ENCODE measurements at places on chromosomes 16 and 17. TPM values are rescaled to one million over a fixed set of nuclear protein-coding genes. Genes with fewer than 3 reads are reported as not detected.

The EVI2B gene
- total RNA-seq, result 125 TPM

GRCh38 chr17:21300601-21301571 is 16.4 kb downstream of the MAP2K3 start:
- DNase-seq, result no peak

The RASD1 gene
- 3.2 TPM for total RNA-seq

GRCh38 chr17:27551701-27552248 is 79.2 kb upstream of the LGALS9 start:
- DNase-seq, result no peak

The CHD9NB gene
- not detected for total RNA-seq

- no peak for DNase-seq
These were observed 41.6 kb upstream of the TAC4 start for GRCh38 chr17:49889500-49889899.

GRCh38 chr16:5615868-5616642 is 518.5 kb upstream of the EEF2KMT start:
- peak; percentile 8 for DNase-seq

The KRTAP4-4 gene
- not detected for total RNA-seq

The NTN3 gene
- not detected for total RNA-seq

DNA sequence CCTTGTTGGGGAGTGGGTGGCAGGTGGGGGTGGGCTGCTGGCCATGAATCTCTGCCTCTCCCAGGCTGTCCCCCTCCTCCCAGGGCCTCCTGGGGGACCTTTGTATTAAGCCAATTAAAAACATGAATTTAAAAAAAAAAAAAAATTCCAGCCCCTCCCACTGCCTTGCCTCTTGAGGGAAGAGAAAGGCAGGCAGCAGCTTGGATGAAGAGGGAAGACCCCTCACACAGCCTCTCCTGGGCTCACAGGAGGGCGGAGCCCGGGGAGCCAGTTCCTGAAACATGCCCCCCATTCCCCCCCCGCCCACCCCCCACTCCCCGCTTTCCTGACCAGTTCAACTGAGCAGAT is 1.8 kb upstream of the TCAP start:
- no peak for DNase-seq

- DNase-seq, result no peak
These were observed 8.3 kb downstream of the XYLT2 start for GRCh38 chr17:50354198-50354597.

The EIF4A3 gene
- total RNA-seq, result 83.4 TPM

DNA sequence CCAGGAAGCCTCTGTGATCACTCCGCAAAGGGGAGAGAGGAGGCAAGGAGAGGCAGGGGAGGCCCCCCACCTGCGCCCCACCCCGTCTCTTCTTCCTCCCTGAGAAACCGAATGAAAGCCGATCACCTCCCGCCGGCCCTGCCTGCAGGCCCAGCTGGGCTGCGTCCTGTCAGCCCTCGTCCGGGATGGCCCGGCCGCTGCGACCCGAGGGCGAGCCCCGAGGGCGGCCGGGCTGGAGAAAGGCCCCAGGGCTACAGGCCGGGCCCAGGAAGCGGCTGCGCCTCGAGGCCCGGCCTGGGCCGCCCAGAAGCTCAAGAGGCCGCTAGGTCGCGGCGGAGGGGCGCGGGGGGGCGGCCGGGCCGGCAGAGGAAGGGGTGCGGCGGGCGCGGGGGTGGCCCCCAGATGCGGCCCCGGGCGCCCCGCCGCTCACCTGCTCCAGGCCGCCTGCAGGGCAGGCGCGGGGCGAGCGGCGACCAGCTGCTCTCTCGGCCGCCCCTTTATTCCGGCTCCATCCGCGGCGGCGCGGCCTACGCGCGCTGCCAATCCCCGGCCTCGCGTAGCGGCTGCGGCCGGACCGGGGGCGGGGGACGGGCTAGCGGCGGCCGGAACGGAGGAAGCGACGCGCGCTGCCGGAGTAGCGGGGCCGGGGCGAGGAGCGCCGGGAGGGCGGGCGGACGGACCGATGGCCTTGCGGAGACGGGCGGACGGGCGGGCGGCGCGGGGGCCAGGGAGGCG is at the start of gene ZNF319:
Gene ZNF319 (minus strand): TSS at position 702 of the 735 bp plus-strand sequence. CDS start 2,407 bp downstream, outside the sequence.
- no peak for DNase-seq

- no peak for DNase-seq
These were observed 124.1 kb downstream of the TRIM37 start for GRCh38 chr17:58982626-58983025.

The FNDC8 gene
- not detected for total RNA-seq

The FBXW10 gene
- not detected for total RNA-seq

DNA sequence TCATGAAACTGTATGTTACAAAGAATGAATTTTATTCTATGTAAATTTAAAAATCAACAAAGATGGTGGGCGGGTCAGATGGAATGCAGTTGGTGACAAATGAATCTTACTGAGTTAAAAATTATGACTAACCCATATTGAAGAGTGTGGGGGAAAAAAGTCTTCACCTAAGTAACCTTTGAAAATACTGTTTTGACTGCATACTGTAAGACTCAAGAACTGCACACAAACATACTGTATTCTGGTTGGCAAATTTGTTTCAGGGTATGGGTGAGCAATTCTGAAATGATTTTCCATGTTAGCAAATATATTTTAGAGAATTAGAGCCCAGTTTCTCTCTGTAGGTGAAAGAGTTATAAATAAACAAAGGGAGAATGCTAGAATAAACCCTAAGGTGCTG is 153.7 kb upstream of the KCNJ18 start:
- DNase-seq, result no peak

The THRA gene
- total RNA-seq, result 16.8 TPM

DNA sequence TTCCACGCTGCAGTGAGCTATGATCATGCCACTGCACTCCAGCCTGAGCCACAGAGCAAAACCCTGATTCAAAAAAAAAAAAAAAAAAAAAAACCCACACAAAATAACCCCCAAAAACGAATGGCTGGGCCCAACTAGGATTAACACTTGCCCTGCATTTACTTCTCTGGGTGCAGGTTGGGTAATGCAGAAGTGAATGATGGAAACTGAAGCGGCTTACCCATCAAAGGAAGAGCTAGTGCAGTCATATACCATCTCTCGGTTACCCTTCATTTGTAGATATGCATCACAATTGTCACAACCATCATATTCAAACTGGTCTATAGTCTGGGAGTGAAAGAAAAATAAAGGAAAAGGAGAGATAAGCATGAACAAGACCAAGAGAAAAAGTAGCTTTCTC is 819 bp downstream of the SUPT4H1 start:
- DNase-seq, result no peak

DNA sequence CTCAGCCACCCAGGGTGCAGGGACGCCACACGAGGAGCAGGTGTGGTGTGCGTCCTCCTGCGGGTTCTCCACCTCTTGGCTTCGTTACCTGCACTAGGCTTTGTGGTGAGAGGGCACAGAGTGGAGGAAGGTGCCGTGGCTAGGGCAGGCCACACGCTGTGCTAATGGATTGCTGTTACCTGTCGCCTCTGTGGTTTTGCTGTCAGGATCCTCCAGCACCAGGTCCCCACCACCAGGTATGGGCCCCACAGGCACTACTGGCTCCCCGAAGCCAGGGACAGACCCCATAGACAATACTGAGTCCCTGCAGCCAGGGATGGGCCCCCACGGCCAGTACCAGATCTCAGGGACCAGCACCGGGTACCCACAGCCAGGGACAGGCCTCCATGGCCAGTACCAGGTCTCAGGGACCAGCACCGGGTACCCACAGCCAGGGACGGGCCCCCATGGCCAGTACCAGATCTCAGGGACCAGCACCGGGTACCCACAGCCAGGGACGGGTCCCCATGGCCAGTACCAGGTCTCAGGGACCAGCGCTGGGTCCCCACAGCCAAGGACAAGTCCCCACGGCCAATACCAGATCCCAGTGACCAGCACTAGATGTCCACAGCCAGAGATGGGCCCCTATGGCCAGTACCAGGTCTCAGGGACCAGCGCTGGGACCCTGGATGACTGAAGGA is 315.6 kb downstream of the SEC14L1 start:
- no peak for DNase-seq

DNA sequence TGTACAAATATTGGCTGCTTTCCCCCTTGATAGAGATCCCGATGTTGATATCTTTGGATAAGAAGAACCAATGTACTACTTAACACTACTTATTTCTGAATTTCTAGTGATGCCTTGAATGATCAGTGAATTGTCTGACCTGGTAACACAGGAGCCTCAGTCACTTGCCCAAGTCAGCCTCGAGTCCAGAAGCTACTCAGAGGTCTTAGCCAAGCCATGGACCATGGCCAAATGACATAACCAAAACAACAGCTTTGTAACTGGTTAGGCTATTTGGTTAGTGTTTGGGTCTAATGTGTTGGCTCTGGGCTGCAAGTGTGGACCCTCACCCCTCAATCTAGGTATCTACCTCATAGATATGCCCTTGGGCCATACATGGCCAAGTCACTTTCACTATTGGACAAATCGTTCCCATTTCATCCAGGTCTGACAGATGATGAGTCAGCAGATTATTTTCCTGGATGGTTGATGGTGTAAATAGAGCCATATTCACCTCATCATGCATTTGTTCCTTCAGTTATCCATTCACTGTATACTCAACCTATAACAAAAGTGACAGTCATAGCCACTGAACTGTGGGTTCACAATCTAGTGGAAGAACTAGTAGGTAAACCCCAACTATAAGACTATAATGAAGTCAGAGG is 3.5 kb downstream of the RBFOX1 start:
- no peak for DNase-seq

DNA sequence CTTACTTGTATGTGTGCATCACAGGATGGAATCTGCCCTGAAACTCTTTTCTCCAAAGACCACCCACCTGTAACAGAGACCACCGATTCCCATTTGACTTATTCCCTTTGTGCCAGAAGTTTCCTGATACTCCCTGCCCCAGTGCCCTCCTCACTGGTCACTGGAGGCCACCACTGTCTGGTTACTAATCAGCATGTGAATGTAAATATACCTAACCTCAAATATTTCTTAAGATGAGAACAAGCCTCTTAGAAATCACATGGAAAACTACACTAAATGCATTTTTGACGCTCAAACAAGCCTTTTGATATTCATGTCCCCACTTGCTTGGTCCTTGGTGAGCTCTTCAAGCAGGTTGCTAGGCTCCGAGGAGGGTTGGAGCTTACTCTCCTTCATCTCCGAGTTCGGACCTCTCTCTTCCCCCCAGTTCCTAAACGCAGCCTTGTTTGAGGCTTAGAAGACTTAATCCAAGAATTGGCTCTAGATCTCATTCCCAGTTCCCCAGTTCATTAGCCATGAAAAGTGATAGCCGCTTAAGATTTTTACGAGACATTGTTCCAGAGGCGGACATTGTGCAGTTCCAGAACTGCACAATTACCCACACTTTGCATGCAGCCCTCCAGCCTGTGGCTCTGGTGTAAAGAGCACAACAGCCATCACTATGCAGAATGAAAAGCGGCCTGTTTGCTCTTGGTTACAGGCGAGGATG is 579.2 kb upstream of the PSMD7 start:
- no peak for DNase-seq

DNA sequence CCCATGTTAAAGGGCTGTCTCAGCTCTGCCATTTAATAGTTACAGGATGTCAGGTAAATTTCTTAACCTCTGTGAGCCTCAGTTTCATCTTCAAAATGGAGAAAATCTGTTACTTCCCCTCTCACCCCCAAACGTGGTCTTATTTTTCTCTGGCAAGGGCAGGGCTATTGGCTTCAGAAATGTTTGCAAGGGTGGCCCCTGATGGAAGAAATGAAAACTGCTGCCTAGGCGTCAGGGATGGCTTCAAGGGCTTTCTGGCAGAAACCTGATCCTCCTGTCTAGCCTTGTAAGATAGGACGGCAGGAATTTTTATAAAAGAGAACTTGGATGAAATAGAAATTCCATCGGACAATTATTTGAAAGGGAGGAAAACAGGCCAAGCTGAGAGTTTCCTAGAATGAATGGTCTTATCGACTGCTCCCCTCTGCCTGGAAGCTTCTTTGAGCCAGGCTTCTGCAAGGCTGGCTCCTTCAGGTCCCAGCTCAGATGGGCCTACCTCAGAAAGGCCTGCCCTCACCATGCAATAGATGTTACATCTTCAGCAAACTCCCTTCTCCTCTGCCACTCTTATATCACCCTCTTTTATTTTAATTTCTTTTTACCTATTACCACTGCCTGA is 43.0 kb upstream of the TANGO6 start:
- DNase-seq, result peak; percentile 53

The EFNB3 gene
- not detected for total RNA-seq

The PDXDC1 gene
- total RNA-seq, result 109 TPM

- DNase-seq, result no peak
These were observed 3.0 kb upstream of the SRRM2 start for GRCh38 chr16:2749476-2749875.

DNA sequence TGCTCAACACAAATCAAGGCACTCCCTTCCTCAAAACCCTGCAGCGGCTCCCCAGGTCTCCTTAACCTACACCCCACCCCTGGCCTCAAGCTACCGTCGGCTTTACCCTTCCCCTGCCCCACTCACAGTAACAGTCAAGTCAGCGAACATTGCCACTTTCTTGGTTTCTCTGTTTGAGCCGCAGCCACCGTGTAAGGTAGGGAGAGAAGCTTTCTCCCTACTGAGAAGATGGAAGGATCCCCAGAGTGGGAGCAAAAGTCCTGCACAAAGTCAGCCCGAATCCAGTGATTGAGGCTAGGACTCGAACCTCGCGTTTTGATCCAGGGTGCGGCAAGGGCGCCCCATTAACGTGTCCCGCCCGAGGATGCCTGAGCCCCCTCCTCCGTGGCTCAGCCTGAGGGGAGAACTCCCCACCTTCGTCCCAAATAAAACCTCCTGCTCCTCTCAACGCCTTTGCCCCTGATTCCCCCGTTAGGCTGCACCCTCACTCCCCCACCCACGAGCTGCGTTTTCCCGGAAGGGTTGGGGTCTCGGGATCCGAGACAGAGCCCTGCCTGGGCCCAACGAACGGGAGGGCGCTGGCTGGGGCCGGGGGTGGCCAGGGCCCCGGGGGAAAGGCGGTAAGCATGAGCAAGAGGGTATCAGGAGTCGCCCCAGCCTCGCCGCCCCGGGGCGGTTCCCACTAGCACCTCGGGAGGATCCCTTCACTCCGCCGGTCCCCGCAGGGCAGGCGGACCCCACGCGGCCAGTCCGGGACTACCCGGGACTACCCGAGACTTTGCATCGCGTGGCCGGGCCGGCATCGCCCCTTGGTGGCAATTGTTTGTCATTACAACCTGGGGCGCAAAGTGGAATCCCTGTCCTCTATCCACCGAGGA is 9.9 kb upstream of the NAGS start:
- DNase-seq, result peak; percentile 71

The IKZF3 gene
- 178 TPM for total RNA-seq

- no peak for DNase-seq
These were observed 26.4 kb downstream of the DUS2 start for GRCh38 chr16:68049449-68049848.

GRCh38 chr17:66727634-66728570 is 107.0 kb upstream of the CACNG5 start:
- DNase-seq, result peak; percentile 9
